Inflammatory macrophage treated with lipopolysaccharide for 4 hours (primary cell): ENCODE measurements at places on chromosomes 1 and 21.

- DNase-seq, result no peak
Measured at GRCh38 chr1:53891018-53891417, 1.4 kb upstream of the YIPF1 start.

DNA sequence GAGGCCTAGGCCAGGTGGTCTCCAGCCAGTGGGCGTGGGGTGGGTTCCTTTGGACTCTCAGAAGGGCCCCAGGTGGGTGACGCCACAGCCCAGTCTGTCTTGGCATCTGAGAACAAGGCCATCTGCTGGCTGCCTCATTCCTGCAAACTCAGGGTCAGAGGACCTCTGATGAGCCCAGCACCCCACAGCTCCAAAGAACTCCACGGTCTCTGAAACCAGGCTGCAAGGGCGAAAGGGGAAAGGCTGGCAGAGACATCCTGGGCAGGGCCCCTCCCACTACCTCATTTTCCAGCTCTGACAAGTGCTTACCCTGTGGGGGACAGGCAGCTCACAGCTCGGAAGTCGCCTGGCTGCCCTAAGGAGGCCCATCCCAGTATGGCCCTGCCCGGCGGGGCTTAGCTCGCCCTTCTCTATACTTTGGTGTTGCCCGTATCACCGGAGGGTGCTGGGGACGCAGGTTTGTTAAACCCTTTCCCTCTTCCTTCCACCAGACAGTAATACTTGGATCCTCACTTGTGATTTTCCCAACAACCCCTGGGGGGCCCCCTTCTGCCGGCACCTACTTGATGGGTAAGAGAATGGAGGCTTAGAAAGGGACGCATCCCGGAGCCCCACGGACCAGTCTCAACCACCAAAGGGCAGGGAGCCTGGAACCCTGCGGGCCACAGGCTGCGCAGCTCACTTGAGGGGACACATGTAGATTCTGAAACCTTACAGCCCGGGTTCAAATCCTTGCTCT is 10.9 kb upstream of the EDN2 start:
- no peak for DNase-seq

GRCh38 chr1:159867664-159868026 is 5.2 kb upstream of the VSIG8 start:
- DNase-seq, result no peak

GRCh38 chr1:184183919-184184318 is 132.4 kb downstream of the TSEN15 start:
- no peak for DNase-seq

- peak; percentile 69 for DNase-seq
Measured at GRCh38 chr21:31604591-31605190, 54.8 kb upstream of the SOD1 start.

DNA sequence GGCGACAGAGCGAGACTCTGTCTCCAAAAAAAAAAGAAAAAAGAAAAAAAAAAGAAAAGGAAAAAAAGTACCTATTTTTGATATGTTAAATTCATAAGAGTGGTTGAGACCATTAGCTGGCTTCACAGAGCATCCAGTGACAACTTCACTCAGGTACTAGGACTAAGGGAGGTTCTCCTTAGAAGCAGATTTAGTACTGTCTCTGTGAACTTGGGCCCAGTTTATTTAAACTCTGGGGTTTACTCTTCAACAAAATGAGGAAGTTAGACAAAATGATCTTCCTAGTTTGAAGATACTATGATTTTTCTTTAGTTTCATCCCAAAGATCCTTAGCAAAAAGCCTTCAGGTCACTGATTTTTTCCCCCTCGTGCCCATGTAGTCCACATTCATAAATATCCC is 21.2 kb downstream of the MACO1 start:
- DNase-seq, result no peak

DNA sequence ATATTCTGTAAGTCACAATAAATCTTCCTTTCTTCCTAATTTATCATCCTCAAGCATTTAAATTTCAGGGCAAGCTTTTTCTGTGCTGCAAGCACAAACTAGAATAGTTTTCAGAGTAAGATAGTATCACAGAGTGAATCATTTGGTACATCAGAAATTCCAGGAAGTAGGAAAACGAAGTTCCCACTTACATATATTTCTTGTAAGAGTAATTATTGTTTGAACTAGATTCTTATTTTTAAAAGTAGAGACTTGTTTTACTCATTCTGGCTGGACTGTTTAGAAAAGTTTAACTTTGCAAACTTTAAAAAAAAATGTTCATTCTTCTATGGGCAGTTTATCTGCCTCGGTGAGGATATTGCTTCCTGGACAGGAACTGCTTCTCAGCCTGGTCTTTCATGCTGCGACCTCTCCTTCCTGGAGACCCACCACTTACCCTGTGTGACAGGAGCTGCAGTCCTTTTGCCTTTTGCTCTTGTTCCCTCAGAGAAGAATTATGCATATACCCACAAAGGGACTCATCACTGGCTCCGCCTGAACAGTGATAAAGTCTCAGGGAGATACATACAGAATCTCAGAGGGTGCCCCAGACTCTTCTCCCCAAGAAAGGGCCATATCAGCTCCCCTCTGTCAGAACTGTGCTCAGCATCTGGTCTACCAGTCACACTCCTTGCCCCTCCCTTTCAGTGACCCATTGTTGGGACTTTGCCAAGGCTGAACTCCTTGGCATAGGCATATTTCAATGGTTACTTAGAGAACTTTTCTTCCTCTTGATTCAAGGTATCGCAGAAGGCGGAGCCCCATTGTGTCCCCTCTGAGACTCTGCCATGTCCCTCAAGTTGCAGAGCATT is 102.7 kb upstream of the CD55 start:
- no peak for DNase-seq

DNA sequence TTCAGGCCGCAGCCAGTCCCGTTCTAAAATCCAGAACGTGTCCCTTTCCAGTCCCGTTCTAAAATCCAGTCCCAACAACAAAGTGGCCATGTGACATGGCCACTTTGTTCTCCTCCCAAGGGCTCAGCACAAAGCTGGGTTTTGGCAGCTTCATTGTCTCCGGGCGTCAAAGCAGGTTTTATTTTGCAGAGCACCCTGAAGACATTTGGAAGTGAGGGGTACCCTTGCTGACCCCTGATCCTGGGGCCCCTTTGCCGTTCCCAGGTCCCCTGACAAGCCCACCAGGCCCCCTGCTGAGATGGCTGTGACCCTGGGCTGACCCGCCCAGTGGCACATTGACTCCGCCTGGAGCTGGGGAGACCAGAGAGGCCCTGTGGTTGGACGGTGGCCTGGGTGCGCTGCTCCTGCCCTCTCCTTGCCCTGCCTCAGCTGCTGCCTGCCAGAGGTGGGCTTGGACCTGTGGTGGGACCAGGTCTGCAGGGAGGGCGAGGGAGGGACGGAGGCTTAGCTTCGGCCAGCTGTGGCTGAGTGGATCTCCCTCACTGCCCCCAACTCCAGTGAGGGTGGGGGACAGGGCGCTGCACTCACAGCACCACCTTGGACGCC is 4.3 kb downstream of the PFKL start:
- DNase-seq, result no peak

- DNase-seq, result no peak
Measured at GRCh38 chr1:201397675-201398074, 1.4 kb downstream of the LAD1 start.

DNA sequence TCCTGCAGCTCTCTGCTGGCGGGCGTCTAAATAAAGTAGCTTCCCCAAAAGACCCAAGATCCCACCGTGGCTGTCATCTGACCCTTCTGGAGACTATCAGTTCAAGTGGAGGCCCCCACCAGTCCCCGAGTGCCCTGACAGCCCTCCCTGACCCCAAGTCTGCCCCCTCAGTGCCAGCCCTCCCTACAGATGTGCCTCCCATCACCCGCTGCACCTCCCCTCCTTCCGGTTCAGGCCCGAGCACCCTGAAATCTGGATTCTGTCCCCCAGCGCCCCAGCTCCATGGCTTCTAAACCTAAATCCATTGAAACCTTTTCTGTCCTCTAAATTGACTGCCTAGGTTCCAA is 595 bp downstream of the IL10RB start:
- DNase-seq, result no peak

DNA sequence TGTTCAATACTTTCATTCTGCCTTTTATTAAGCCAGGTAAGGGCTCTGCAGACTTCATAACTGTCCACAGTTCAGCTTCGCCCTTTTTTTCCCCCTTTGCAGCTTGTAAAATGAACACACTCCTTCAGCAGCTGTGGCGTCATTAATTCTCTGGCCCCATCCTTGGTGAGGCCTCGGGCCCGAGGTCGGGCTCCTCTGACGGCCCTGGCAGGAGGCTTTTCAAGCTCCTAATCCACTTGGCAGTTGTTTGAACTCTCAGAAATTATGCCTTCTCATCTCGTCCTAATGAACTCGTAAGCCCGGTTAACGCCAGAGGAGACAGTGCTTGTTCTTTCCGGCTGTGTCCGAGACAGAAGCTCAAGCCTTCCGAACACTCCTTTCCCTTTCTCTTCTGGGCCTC is 18.1 kb upstream of the EPHA8 start:
- DNase-seq, result no peak

- no peak for DNase-seq
Measured at GRCh38 chr1:87647430-87648177, 318.9 kb downstream of the LMO4 start.

DNA sequence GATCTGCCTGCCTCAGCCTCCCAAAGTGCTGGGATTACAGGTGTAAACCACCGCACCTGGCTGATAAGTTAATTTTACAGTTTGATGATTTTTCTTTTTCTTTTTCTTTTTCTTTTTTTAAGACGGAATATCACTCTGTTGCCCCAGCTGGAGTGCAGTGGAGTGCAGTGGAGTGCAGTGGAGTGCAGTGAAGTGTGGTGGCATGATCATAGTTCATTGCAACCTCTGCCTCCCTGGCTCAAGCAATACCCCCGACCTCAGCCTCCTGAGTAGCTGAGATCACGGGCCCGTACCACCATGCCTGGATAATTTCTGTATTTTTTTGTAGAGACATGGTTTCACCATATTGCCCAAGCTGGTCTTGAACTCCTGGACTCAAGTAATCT is 84.4 kb upstream of the CXADR start:
- no peak for DNase-seq

GRCh38 chr1:5147806-5148205 is 493.4 kb downstream of the AJAP1 start:
- DNase-seq, result no peak

DNA sequence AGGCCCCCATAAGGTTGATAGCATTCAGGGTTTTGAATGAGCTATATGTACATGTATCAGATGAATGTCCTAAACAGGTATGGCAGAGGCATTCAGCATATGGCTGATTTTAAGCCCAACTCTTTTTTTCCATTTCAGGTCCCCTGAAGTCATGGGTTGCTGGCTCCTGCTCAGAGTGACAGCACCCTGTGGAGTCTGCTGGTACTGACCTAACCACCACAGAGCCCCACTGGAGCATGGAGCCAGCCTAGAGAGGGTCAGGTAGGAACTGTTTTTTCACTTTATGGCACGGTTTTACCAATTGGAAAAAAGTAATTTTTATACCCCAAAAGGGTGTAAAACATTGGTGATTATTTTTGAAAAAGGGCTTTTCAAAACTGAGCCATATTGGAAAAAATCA is 82.5 kb upstream of the MPC2 start:
- DNase-seq, result no peak

DNA sequence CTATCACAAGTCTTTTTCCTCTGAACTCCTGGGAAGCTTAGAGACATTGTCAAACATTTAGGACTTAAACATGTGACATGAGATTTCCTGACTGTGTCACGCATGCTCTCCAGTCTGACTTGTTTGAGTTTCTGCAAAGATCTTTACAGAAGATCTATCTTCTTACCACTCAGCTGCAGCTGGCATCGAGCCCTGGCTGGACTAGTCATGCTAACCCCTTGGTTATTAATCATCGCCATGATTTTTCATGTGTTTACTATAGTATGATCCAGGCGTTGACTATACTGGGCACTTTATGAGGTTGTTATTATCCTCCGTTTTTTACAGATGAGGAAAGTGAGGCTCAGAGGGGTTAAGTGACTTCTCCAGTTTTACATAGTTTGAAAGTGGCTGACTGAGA is 18.1 kb upstream of the IRF2BP2 start:
- DNase-seq, result no peak
